Choroid plexus epithelial cell (primary cell): ENCODE measurements at places on chromosomes 6 and 20.

DNA sequence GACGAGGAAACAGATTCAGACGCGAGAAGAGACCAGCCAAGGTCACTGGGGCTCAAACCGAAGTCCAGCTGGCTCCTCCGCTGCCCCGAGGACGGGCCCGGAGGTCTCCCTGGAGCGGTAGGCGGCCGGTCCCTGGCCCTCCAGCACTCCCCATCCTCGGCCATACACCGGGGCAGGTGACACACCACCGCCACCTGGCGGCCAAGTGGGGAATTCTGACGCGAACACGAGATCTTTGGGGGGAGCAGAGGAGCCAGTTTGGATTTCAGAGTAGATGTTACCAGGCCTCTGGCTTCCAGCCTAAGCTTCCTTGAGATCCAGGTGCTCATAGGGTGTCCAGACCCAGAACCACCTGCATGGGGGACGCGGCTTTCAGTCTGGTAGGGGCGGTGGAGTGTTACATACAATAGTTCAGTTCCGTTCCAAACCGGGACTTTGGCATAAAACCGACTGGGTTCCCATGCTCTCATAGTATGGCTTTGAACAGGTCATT lies 16.1 kb downstream of the BPIFB1 start:
- peak; percentile 61 for DNase-seq

- no peak for DNase-seq
Measured at GRCh38 chr6:138681627-138682026, 91.9 kb upstream of the CCDC28A start.

- DNase-seq = no peak
Measured at GRCh38 chr6:46592740-46593139, 59.9 kb downstream of the CYP39A1 start.

DNA sequence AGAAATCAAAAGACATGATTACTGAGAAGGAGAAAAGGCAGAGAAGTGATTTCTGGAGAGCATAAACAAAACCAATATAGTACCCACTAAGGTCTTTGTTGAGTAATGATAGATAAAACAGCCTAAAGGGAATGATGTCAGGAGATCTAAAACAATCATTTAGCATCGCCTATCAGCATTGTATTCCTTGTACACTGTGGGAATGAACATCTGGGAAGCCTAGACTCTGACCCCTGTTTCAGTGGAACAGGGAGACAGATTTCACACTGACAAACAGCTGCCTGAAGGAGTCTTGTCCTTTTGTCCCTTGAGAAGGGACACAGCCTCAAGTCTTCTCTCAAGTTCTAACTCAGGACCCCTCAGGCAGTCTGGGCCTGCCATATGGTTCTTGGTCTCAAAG lies 1.7 kb downstream of the ASIP start:
- DNase-seq = no peak

- DNase-seq = no peak
Measured at GRCh38 chr6:153938876-153939275, 100.2 kb upstream of the OPRM1 start.

DNA sequence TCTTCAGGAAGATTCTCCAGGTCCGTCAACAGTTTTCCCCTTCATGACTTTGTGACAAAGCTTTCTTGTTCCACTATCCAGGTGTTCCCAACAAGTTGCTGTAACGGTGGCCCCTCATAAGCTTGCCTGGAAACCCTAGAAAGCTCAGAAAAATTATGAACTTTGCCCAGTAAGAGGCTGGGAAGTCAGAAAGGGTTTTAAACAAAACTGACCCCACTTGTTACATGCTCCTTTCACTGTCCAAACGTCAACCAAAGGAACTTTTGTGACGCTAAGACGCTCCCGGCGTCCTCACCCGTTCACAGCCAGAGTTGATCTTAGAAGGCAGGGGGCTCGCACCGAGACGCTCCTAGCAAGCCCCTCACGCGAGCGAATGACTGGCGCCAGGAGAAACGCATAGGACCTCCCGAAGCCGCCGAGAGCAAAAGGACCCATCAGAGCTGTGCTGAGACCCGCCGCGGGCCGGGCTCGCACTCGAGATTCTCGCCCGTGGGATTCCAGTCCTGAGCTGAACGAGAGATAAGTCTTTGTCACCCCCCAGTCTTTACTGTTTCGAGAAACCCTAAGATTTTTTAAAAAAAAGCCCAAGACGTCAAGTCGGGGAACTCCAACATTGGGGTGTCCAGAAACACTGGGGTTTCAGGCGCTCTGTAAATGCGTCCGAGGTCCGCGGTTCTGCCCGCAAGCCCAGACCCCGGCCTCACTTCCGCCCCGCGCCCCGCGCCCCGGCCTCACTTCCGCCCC lies 544 bp upstream of the ACAT2 start:
- DNase-seq = no peak

DNA sequence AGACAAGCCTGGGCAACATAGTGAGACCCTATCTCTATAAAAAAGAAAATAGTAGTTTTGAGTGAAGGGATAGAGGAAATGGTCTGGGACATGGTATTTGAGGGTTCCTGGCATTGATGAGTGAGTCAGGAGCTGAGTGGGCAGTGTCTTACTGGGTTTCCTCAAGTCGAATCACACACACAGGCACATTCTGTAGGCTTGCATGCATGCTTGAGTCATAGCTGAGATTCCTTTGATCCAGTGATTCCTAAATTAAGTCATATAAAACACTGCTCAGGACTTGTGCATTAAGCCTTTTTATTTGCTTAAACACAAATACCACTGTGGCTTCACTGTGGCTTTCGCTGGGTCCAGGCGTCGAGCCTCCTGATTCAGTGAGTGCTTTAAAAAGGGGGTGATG lies 71.8 kb upstream of the TMEM181 start:
- DNase-seq = peak; percentile 95

- DNase-seq = no peak
Measured at GRCh38 chr6:152499931-152500330, 137.2 kb downstream of the SYNE1 start.

DNA sequence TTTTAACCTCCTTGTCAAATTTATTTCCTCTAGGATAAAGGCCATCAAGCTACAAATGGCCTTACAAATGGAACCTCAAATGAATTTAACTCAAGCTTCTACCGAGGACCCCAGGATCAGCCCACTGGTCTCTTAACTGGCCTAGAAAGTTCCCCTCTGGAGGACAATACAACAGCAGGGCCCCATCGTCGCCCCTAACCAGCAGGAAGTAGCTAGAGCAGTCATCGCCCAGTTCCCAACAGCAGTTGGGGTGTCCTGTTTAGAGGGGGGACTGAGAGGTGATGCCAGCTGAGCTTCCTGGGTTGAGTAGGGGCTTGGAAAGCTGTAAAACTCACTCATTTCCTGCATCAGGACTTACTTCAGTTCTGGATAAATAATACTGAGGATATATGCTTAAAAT lies 25.6 kb downstream of the CEP85L start:
- DNase-seq = no peak

DNA sequence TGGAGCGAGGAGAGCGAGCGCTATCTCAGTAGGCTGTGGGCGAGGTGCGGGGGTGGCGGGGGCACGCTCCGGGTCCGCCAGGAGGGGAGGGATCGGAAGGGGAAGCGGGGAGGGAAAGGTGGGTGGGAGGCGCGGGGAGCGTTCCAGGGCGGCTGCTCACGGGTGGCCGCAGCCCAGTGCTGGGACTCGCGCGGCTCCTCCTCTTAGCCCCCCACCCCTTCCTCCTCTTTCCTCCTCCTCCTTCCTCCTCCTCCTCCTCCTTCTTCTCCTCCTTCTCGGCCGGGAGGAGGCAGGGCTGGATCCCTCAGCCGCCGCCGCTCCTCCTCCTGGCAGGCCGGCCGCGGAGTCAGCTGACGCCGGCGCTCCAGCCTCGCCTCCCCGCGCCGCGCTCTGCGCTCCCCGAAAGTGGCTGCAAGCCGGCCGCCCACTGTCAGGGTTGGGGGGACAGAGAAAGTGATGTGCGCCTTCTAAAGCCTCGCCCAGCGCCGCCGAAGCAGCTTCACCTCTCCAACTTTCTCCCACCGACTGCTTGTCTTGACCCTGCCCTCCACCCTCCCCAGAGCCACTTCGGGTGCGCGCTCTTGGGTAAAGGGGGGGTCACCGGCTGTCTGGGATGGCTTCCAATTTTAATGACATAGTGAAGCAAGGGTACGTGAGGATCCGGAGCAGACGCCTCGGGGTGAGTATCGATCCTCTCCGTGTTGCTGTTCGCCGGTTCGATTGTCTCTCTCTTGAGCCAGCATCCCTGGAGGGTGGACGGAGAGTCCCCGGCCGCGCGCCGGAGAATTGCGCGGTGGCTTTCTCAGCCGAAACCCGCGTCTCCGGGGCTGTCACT lies at the start of gene DOK5:
Gene DOK5 (plus strand): TSS at position 260 of the 835 bp plus-strand sequence. CDS start 354 bp downstream, at position 614.
- peak; percentile 15 for DNase-seq

- no peak for DNase-seq
Measured at GRCh38 chr6:64703922-64704321, 1003.1 kb downstream of the EYS start.

DNA sequence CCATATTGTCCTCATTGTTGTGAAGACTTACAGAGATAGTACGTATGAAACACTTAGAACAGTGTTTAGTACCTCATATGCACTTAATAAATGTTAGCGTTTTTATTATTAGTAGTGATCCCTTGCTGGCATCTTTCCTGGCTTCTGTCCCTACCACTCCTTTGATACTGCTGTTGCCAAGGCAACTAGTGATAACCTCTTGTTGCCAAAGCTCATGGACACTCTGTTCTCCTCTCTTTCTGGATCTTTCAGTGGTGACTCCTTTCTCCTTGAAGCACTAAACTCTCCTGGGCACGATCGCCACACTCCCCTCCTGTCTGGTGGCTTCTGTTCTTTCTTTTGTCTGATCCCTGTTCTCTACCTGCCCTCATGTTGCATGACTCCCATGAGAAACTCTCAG lies 83.5 kb downstream of the FOXO3 start:
- no peak for DNase-seq

DNA sequence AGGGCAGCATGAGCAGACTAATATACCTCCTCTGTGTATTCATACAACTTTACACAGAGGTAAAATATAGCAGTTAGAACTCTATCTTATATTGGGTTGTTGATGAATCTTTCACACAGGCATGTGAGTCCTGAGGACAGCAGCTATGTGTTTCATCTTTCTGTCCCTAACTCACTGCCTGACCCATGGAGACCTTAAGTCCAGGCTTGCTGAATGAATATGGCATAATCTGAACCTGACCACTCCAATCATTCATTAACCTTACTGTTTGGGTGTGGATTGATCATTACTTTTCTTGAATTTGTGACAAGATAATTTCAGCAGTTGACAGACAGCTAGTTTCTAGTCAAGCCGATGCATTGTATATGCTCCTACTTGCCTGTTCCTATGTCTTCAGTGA lies 27.3 kb upstream of the TSPYL1 start:
- DNase-seq = no peak

GRCh38 chr6:139367810-139368351 lies 6.6 kb downstream of the CITED2 start:
- peak; percentile 58 for DNase-seq
